ENCODE measurements at places on chromosomes 7 and 10. TPM values are rescaled to one million over a fixed set of nuclear protein-coding genes. Genes with fewer than 3 reads are reported as not detected.
A peak's percentile ranks its signal among the peaks of the same experiment; 100 is the strongest.

DNA sequence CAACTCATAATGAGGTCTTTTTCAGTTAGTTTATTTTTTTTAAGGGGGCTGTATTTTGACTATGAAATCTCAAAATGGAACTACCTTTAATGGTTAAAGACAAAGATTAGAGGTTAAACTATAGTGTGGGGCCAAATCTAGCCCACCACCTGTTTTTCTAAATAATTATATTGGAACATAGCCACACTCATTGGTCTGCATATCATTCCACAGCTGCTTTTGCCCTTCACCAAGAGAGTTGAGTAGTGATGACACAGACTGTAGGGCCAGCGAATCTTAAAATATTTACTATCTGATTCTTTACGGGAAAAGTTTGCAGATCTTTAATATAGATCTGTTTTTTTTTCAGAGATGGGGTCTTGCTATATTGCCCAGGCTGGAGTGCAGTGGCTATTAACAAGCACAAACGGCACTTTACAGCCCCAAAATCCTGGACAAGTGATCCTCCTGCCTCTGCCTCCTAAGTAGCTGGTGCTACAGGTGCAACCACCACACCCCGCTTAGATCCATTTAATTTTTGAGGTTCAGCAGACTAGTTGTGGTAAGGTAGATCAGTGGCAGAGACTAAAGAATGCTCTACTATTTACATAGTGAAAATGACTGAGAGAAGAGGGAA, 25.8 kb downstream of the EPC1 start:
- no peak for DNase-seq

DNA sequence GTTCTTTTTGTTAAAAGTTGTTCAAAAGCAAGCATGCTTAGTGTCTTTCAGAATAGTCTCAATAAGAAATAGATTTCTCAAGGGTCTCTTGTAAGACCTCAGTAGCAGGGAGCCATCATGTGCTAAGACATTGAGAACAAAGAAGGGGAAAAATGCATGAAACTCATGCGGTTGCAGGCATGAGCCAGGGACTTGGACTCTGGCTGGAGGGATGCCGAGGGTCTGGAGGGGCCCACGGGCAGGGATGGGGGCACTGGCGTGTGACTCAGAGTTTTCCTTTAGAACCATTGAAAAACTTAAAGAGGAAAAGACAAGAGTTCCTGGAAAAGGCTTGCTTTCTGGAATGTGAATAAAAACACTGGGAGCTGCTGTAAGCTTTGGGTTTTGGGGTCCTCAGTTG, 253.3 kb downstream of the CCDC3 start:
- no peak for DNase-seq

Gene ELN
- total RNA-seq = 0.35 TPM

DNA sequence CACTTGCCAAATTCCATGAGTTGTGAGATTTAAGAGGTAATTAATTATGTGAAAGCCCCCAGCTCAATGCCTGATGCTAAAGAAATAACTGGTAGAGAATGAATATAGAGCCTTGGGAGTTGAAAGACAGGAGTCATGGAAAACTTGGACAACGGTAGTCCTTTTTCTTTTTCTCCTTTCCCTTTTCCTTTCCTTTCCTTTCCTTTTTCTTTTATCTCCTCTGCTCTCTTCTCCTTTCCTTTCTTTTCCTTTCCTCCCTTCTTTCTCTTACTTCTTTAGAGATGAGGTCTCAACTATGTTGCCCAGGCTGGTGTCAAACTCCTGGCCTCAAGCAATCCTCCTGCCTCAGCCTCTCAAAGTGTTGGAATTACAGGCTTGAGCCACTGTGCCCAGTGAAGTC, 7.9 kb upstream of the TSPAN15 start:
- DNase-seq = no peak

Gene SPDYE2
- 0.39 TPM for total RNA-seq

Gene DLD
- total RNA-seq = 66.7 TPM

- DNase-seq = peak; percentile 3
These were observed 12.8 kb upstream of the DRGX start for GRCh38 chr10:49408519-49409306.

GRCh38 chr10:91299999-91300575, 79.6 kb downstream of the PCGF5 start:
- DNase-seq = no peak

DNA sequence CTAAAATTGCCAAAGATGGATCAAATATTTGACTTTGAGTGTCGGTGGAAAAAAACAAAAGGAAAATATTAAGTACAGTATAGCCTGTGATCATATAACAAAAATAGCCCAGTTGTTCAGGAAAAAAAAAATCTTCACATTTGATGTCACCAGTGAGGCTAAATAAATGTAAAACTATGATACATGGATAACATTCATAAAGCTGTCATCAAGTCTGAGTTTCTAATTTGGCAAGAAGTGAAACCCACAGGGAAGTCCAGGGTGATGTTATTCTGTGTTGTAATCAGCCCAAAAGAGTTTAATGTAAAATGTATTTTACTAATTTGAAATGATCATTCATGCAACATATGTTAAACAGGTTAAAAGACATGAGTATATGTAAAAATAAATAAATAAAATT, 908.0 kb downstream of the PCDH15 start:
- DNase-seq = no peak

- no peak for DNase-seq
These were observed 4.0 kb upstream of the AQP1 start for GRCh38 chr7:30907527-30908267.

Gene ENTPD1
- total RNA-seq = 49.4 TPM

All from CD4-positive, CD25-positive, alpha-beta regulatory T cell (primary cell).